ENCODE measurements at places on chromosomes 16 and 17.

DNA sequence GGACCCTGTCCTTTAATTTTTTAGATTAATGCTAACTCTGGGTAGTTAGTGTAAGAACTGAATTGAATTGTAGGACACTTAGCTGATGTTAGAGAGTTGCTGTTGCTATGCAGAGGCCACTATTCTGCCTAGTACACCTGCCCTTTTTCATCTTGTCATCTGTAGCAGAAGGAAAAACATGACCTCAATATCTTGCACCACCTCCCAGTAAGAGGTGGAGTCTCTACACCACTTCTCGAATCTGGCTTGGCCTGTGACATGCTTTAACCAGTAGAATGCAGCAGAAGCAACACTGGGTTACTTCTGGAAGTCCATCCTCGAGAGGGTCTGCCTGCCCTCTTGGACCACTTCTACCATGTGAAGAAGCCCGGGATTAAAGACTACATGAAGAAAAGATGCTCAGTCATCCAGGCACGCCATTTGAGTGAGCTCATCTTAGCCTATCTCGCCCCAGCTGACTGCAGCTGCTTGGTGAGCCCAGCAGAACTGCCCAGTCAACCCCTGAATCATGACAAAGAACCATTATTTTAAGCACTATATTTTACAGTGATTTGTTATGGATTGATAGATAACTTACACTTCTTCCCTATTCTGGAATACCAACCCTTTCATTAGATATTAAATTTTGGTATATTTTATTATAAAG lies 153.5 kb downstream of the MYO1D start:
- no peak for DNase-seq

DNA sequence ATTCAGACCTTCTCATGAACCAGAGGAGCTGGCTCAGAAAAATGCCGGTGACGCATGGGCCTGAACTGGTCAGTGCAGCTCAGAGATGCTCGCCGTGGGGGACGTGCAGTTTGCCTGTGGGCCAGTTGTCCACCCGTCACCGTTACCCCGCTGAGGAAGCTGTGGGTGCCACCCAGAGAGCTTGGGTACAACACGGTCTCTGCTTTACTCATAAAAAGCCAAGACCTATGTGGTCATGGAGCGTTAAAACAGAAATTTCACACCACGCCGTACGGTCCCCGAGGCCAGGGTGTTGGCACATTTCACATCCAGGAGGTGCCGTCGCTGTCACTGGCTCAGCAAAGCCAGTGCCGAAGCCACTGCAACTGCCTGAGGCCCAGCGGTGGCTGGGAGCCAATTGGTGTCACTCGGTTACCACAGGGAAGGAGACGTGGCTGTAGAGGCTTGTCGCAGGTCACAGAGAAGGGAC lies 120.9 kb downstream of the METRNL start:
- peak; percentile 45 for DNase-seq

DNA sequence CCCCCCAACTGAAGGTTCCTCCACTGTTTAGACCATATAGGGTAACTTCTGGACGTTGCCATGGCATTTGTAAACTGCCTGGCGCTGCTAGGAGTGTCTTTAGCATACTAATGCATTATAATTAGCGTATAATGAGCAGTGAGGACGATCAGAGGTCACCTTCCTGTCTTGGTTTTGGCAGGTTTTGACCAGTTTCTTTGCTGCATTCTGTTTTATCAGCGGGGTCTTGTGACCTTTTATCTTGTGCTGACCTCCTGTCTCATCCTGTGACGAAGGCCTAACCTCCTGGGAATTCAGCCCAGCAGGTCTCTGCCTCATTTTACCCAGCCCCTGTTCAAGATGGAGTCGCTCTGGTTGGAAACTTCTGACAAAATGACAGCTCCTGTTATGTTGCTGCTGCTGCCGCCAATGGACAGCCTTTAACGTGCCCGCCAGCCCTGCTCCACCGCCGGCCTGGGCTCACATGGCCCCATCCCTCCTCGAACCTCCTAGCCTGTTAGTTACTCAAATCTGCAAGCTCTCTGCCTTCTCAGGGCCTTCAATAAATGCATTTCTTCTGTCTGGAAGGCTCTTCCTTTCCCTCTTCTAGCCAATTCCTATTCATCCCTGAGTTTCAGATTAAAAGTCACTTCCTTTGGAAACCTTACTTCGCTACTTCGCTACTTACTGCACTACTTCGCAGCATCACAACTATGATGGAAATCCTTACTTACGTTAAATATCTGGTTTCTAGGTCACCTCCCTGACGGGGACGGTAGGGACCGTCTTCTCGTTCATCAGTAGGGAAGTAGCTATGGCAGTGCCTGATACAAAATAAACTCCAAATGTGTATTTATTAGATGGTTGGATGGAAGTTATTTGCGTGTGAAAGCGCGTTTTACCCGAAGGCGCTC lies 640 bp upstream of the NAGLU start:
- DNase-seq, result no peak

DNA sequence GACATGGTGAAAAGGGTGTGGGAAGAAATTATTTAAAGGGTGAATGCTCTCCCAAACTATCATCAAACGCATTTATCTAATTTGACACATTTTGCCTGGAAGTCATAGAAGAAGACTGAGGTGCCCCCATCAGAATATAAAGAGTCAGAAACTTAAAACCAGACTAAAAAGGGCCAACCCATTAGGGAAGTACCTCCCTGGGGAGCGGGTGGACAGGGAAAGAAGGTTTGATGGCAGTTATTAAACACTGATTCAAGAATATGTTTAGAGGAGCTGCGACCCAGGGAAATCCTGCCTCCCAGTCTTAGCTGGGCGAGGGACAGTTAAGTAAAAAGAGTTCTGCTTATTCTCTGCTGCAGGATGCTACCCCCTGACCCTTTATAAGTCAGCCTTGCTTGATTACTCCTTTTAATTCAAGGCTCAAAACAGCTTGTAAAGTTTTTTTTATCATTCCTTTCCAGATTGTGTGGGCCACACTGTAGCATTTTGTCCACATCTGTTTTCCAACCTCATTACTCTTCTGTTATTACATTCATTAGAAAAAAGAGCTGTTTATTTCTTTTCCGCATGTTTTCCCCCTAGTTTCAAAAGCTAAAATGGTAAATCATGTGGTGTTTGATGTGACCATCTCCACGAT lies 138.5 kb upstream of the TBX2 start:
- no peak for DNase-seq

DNA sequence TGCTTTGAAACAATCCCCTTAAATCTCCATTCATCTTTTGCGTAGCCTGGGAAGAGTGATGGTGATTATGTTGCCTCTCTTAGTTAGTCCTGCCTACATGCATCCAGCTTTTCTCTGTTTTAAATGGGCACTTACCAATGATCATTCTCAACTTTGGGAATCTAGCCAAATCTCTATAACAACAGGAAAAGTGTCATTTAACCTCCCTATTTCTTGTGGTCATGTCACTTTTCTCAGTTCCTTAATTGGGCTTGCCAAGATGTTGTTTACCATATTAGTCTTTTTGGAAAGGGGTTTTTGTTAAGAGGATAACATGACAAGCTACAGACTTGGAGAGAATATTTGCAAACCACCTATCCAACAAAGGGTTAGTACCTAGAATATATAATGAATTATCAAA lies 15.6 kb upstream of the CLEC10A start:
- DNase-seq, result no peak

GRCh38 chr17:75010683-75011400 lies 1.6 kb upstream of the MRPL58 start:
- no peak for DNase-seq

DNA sequence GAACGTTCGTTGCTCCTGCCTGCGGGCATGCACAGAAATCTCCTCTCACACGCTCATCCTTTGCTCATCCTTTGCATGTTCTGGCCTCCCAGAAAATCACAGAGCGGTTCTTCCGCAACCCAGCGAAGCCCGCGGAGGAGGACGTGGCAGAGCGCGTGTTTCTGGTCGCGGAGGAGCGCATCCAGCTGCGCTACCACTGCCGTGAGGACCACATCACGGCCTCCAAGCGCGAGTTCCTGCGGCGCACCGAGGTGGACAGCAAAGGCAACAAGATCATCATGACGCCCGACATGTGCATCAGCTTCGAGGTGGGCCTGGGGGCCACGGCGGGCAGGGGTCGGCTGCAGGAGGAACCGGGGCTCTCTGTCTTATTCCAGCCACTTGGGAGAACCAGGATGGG lies 9.6 kb upstream of the KATNB1 start:
- no peak for DNase-seq

GRCh38 chr16:85530370-85530739 lies 82.8 kb upstream of the GSE1 start:
- DNase-seq, result no peak

GRCh38 chr17:82153745-82154375 lies 55.8 kb upstream of the FASN start:
- DNase-seq, result peak; percentile 33
